ENCODE measurements at places on chromosomes 2 and 18.

- no peak for DNase-seq
Measured at GRCh38 chr2:208101716-208102631, 22.4 kb downstream of the CRYGD start.

GRCh38 chr2:190707726-190708125 is 58.8 kb downstream of the NAB1 start:
- no peak for DNase-seq

DNA sequence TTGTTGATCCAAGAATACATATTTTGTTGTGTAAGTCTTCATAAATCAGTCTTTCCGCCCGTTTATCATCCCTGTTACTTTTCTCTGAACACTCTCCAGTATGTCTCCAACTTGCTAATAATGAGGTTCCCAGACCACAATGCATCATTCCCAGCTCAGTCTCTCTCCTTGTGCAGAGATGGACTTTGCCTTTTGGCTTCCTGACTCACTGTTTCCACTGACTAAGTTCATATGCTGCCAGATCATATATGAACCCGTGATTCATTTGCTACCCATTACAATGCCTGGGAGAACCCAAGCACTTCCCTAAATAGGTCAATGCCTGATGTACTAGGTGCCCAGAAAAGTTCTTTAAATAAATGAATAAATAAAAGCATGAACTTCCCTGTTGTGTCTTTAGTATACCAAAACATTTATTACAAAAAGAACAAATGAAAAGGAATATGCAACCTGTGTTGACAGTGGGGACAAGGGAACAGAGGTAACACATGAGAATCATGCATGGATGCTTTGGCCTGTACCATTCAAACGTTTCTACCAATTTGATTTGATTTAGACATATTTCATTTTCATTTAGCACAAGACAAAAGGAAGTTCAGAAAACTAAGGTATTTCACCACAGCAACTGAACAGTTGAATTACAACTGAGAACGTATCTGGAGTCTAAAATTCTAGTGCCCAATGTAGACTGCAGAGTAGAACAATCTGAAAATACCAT is 215.4 kb upstream of the HNRNPA3 start:
- DNase-seq: no peak

DNA sequence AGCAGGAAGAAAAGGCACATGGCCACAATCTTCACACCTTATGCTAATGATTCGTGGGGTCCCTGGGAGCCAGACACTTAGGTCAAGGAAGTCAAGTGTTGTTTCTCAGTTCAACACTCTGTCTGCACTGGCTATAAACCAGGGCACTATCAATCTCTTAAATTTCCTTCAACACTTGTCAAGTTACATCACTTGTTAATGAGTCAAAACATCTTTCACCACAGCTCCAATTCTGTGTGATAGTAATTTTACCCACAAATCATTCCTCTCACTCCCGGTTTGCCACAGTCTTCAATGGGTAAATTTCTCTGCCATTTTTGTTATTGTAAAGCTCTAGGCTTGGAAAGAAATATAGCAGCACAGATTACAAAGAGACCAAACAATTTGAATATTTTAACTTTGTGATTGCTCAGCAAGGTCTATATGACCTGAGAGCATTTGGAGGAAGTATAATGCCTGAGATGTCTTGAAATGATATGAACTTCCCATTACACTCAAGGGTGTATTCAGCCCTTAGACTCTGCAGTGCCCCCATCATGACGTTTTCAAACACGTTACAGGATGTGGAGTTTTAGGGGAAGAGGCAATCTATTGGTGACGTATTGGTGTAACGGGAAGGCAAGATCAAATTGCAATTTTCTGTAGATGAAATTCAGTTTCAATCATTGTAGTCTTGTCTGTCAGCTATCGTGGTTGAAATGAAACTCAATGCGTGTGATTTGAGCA is 78.7 kb downstream of the ICOS start:
- DNase-seq: no peak

DNA sequence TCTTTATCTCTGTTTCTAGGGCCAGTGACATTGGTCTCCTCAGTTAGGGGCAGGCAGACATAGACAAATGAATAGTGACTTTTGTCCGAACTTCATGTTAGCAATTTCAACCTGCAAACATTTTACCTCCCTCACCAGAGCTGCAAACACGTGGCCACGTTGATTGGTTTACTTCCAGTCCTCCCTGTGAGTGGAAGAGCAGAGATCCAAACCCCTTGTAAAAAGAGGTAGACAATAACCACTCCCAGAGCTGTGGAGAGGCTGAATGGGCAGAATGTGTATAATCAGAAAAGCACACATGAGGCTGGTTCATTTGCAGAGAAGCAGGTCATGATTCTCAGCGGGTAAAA is 31.1 kb downstream of the CTIF start:
- DNase-seq: no peak

GRCh38 chr2:28656937-28657615 is 94.6 kb upstream of the PPP1CB start:
- no peak for DNase-seq

DNA sequence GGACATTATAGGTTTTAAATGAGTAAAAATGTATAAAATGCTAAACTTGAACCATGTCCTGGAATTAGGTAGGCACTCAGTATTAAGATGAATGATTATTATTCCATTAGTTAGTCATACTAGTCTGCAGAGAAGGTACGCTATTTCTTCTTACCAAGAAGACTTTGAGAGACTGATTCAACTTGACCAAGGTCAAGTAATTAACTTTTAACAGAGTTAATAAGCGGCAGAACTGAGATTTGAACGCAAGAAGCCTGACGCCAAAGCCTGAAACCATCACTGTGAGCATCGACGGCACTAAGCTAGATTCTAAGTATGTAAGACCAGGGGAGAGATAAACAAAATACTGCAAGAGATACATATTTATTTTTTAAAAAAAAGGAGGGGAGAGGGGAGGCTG is 2.6 kb downstream of the EVA1A start:
- no peak for DNase-seq

GRCh38 chr2:102439065-102439695 is 16.2 kb downstream of the IL18RAP start:
- DNase-seq: no peak

GRCh38 chr2:60106836-60107529 is 446.5 kb downstream of the BCL11A start:
- no peak for DNase-seq
